ENCODE measurements at places on chromosomes 2 and 18.

GRCh38 chr2:195898505-195899191, 170.0 kb downstream of the DNAH7 start:
- DNase-seq = no peak

DNA sequence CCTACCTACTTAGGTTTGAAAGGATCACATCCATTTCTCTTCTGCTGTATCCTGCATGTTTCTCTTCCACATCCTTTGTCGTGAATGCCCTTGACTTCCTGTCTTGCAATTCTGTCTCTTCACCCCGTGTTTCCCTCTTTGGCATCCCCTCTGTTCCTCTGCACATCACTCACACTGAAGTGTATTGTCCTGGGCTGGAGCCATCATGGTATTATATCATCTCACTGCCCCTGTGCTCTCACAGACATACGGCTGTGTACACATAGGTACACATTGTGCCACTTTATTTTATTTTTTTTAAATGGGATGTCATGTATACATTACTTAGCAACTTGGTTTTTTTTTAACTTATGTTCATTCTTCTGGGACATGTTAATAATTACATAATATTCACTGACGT, 291.6 kb downstream of the ALPK2 start:
- DNase-seq = no peak

DNA sequence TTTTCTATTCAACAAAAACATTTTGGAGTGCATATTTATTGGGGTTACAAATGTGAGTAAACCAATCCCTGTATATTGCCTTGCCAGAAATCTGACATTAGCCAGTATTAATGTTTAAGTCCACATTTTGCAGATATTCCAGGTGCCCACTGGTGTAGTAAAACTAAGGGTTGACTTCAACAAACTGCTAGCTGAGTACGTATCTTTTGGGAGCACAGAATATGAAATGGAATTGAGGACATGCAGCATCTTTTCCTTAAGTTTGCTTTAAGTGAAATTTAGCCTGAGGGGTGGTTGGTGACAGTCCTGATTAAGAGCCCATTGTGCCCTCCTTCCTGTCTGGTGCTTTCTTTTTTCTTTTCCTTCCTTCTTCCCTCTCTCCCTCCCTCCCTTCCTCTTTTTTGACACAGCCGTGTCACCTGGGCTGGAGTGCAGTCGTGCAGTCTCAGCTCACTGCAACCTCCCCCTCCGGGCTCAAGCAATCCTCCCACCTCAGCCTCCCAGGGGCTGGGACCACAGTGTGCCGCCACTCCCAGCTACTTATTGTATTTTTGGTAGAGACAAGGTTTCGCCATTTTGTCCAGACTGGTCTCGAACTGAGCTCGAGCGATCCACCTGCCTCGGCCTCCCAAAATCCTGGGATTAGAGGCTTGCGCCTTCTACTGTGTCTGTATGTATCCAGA, 1.6 kb downstream of the NUP35 start:
- DNase-seq = no peak

DNA sequence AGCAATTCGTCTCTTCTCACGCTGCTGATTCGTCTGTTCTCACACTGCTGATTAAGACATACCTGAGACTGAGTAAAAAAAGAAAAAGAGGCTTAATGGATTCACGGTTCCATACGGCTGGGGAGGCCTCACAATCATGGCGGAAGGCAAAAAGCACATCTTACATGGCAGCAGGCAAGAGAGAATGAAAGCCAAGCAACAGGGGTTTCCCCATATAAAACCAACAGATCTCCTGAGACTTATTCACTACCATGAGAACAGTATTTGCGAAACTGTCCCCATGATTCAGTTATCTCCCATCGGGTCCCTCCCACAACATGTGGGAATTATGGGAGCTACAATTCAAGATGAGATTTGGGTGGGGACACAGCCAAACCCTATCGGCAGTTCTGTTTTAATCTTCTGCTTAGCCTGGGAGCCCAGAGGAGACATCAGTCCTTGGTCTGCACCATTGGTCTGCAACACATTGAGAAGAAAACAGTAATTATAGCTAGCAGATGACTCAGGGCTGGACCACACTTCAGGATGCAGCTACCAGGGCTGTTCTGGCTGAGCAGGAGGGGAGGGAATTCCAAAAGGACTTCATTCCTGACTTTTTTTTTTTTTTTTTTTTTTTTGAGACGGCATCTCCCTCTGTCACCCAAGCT, 69.4 kb downstream of the CABLES1 start:
- DNase-seq = no peak

GRCh38 chr18:38241736-38242135, 676.1 kb upstream of the CELF4 start:
- DNase-seq = no peak

DNA sequence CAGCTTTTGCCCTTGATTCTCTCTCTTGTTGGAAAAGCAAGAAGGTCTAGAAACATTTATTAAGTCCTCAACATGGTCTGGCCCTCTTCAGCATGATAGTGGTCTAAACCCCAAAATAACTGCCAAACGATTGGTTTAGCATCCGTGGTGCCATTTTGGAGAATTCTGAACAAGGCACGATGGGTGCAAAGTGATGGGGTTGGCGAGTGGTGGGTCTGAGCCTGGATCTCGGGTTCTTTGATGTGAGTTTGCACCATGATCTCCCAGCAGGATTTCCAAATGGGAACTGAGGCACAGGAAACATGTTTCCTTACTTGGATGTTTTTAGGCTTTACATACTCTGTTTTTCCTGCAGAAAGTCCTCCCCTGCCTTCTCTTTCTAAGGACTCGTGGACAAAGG, 240.3 kb downstream of the MYCN start:
- DNase-seq = no peak

- DNase-seq = no peak
These were observed 1325.0 kb upstream of the CDH2 start for GRCh38 chr18:29501952-29502351.

- no peak for DNase-seq
These were observed 27.2 kb downstream of the MARCO start for GRCh38 chr2:118968961-118969733.
